Activated T-helper 17 cell treated with anti-CD3 and anti-CD28 coated beads, Interleukin-2, amount 50 U/mL, for 72 hours (primary cell): ENCODE measurements at places on chromosomes 3 and 15. TPM values are rescaled to one million over a fixed set of nuclear protein-coding genes. Genes with fewer than 3 reads are reported as not detected.

The CAND2 gene
- 0.19 TPM for total RNA-seq

The NEO1 gene
- 8.9 TPM for total RNA-seq

The ANKRD63 gene
- total RNA-seq = not detected

The CCDC51 gene
- total RNA-seq = 15.5 TPM

The OR5K1 gene
- total RNA-seq = 0.24 TPM

The BLM gene
- 68.2 TPM for total RNA-seq

The OXNAD1 gene
- total RNA-seq = 32.4 TPM

The MAPKBP1 gene
- 45.5 TPM for total RNA-seq

The KNG1 gene
- total RNA-seq = not detected

- H3K4me1 ChIP-seq = peaks cover 15% of the 10 kb centered on the region
- H3K36me3 ChIP-seq = no peaks in the 10 kb centered on the region
- ATAC-seq = no peak
- no peak overlapping the region for H3K4me3 ChIP-seq
- no peak overlapping the region for H3K27ac ChIP-seq
- H3K27me3 ChIP-seq = no peaks in the 10 kb centered on the region
Observed at GRCh38 chr3:161314836-161315395, 56.4 kb downstream of the SPTSSB start.

DNA sequence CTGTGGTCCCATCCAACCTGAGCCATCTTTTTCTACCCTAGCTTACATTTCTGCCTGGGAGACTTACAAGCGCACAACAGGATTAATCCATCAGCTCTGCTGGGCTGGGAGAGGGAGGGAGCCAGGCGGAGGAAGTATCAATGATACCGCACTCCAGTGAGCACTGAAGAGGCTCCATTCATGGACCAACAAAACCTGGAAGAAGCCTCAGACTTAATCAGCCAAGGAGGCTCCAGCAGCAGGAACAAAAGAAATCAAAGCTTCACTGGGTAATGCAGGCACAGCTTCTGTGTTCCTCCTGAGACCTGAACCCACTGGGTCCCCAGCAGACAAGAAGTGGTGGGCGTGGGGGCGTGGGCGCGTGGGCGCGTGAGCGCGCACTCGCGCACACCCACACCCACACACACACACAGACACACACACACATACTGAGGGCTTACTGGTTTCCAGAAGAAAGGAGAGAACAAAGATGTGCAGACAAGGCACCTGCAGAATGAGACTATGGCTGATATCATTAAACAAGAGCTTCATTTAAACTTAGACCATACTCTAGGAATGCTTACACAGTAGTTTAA, 87.0 kb upstream of the BOC start:
- H3K27me3 ChIP-seq = no peaks in the 10 kb centered on the region
- no peak overlapping the region for H3K27ac ChIP-seq
- no peaks in the 10 kb centered on the region for H3K4me1 ChIP-seq
- no peak for ATAC-seq

GRCh38 chr3:183871541-183871940, 13.1 kb downstream of the PARL start:
- H3K36me3 ChIP-seq = peaks cover 53% of the 10 kb centered on the region
- H3K4me3 ChIP-seq = no peak overlapping the region

GRCh38 chr3:147449669-147450068, 40.5 kb downstream of the ZIC1 start:
- H3K27ac ChIP-seq = no peak overlapping the region
- no peaks in the 10 kb centered on the region for H3K36me3 ChIP-seq
- H3K27me3 ChIP-seq = no peaks in the 10 kb centered on the region
- no peaks in the 10 kb centered on the region for H3K4me1 ChIP-seq

GRCh38 chr3:19543212-19543841, 390.7 kb downstream of the EFHB start:
- H3K36me3 ChIP-seq = no peaks in the 10 kb centered on the region
- no peak overlapping the region for H3K27ac ChIP-seq
- ATAC-seq = no peak
- H3K27me3 ChIP-seq = peaks cover 3% of the 10 kb centered on the region

GRCh38 chr3:158522221-158523136, 48.5 kb upstream of the MLF1 start:
- H3K36me3 ChIP-seq = no peaks in the 10 kb centered on the region
- H3K4me3 ChIP-seq = no peak overlapping the region
- H3K4me1 ChIP-seq = no peaks in the 10 kb centered on the region

- no peaks in the 10 kb centered on the region for H3K4me1 ChIP-seq
- H3K36me3 ChIP-seq = no peaks in the 10 kb centered on the region
- no peak overlapping the region for H3K4me3 ChIP-seq
- no peaks in the 10 kb centered on the region for H3K27me3 ChIP-seq
- no peak overlapping the region for H3K27ac ChIP-seq
Observed at GRCh38 chr3:141941093-141941492, 64.7 kb downstream of the ATP1B3 start.

DNA sequence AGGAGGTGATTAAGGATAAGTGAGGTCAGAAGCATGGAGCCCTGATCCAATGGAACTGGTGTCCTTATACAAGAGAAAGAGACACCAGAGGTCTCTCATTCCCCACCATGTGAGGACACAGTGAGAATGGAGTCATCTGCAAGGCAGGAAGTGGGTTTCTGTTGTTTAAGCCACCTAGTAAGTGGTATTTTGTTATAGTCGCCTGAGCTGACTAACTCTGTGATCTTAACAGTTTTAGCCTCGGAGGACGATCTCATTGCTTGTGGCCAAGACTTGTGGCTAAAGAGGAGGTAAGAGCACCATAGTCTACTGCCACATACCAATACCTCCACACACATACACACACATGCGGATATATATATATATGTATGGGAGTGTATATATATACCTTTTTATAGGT, 73.8 kb downstream of the MCTP2 start:
- H3K36me3 ChIP-seq = peaks cover 67% of the 10 kb centered on the region
- peak overlapping the region; percentile 42 for H3K4me3 ChIP-seq
